ENCODE measurements at places on chromosomes 11 and 22.

GRCh38 chr11:64644647-64645275 lies 53.7 kb downstream of the SLC22A12 start:
- no peak for DNase-seq

DNA sequence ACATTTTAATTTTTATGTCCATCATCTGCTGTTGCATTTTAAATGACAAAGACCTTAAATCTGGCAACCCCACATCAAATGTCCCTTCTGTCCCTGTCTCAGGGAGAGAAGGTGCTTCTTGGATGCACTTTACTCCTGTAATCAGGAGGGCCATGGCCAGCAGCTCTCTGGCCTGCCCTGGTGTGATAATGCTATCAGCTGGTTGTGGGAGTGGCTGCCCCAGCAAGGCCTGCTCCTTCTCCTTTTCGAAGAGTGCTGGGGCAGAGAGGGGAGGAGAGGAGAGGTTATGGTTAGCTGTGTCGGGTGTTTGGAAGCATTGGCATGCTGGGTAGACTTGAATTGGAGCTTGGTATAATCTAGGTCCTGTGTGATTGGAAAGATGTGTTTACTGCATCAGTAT lies 12.8 kb downstream of the TNRC6B start:
- no peak for DNase-seq

DNA sequence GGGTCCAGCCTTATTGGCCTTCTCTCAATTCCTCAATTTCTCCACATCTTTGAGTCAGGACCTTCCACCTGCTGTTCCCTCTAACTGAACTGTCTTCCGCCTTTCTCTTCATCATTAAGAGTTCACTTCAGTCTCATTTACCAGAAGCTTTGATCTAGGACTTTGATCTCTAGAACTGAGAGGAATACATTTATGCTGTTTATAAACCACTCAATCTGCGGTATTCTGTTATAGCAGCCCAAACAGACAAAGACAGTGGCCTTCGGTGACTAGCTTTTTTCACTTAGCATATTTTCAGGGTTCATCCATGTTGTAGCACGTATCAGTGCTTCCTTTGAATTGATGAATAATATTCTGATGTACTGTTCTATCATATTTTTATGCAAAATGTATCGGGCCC lies 10.5 kb downstream of the CLPB start:
- DNase-seq: no peak

GRCh38 chr11:6925636-6926207 lies 504 bp upstream of the ZNF215 start:
- no peak for DNase-seq

GRCh38 chr22:49033616-49034015 lies 794.1 kb downstream of the BRD1 start:
- no peak for DNase-seq

Data from AML-193 (cell line).